ENCODE measurements at places on chromosomes 3 and 15.

DNA sequence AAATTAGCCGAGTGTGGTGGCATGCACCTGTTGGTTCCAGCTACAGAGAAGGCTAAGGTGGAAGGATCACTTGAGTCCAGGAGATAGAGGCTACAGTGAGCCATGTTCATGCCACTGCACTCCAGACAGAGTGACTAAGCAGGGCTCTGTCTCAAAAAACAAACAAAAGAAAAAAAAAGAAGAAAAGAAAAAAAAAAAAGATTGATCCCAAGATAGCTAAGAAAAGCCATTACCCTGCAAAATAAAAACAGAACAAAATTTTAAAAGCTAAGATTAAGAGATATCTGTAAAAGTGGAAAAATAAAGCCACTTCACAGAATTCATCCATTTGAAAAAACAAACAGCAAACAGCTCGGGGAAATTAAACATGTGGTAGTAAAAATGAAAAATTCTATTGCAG lies 23.8 kb downstream of the LRRC2 start:
- no peak for DNase-seq

- no peak for DNase-seq
These were observed 349.2 kb downstream of the NAALADL2 start for GRCh38 chr3:175208326-175208725.

DNA sequence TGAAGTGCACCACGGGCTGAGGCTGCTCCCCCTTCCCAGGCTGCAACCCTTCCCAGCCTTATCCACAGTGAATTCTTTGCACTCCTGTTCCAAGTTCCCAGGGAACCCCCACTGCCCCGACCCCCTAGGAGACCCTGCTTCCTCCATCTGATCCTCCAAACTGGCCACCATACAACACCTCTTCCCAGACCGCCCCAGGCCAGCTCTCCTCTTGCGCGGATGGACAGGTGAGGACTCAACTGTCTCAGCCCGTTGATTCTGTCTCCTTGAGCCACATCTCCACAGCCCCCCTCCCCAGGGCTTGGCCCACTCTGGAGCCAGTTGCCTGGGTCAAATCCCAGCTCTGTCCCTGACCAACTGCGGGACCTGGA lies 21.7 kb downstream of the GRIP2 start:
- DNase-seq = peak; percentile 3

- no peak for DNase-seq
These were observed 21.4 kb downstream of the CCDC13 start for GRCh38 chr3:42751609-42752008.

GRCh38 chr3:126939338-126939718 lies 43.6 kb upstream of the PLXNA1 start:
- no peak for DNase-seq

GRCh38 chr15:39125904-39126303 lies 455.0 kb upstream of the THBS1 start:
- DNase-seq = no peak

- peak; percentile 36 for DNase-seq
These were observed 4.4 kb downstream of the SH3BP5 start for GRCh38 chr3:15327941-15328340.

DNA sequence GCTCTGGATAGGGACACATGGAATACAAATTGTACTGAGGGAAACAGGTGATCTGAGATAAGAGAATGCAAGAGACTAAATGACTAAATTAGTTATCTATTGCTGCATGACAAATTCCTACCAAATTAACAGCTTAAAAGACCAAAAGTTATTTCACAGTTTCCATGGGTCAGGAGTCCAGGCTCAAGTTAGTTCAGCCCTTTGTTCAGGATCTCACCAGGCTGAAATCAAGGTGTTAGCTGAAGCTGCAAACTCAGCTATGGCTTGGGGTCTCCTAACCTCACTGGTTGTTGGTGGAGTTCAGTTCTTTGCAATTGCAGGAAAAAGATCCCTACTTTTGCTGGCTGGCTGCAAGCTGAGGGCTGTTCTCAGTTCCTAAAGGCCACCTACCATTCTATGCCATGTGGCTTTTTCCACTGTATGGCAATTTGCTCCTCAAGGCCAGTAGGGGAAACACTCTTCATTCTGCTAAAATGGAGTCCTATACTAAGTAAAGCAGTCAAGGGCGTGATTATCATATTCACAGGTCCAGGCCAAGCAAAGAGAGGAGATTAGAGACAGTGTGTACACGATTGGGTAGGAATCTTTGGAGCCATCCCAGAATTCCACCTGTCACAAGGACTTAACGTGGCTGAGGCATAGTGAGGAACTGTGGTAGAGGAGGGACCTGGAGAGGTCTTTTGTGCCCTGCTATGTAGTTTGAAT lies 53.7 kb downstream of the THRB start:
- no peak for DNase-seq

DNA sequence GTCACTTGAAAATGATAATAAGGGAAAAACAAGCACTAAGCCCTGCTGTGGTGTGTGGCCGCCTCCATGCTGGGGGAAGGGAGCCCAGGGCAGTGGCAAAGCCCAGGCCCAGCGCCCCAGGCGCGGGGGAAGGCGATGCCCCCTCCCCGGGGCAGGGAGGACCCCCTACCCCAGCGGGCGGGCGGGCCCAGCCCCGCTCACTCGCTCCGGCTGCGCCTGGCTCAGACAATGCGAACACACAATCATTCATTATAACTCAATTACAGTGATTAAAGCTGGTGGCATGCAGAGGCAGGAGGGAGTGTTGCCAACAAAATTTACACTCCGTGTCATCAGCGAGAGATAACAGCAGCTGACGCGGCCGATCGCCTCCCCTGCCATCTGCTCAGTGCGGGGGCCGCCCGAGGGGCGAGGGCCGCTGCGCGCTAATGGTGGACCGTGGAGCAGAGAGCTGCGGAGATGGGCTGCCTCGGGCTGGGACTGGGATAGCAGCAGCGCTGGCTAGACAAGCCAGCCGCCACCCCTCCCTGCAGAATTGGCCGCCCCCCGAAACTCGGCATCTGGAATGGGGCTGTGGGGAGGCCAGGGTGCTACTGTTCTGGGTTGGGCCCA lies 64.1 kb downstream of the TLE3 start:
- no peak for DNase-seq

GRCh38 chr3:102026656-102027055 lies 177.3 kb downstream of the NFKBIZ start:
- DNase-seq = no peak

- DNase-seq = no peak
These were observed 415.6 kb downstream of the OXSM start for GRCh38 chr3:26205475-26205874.

DNA sequence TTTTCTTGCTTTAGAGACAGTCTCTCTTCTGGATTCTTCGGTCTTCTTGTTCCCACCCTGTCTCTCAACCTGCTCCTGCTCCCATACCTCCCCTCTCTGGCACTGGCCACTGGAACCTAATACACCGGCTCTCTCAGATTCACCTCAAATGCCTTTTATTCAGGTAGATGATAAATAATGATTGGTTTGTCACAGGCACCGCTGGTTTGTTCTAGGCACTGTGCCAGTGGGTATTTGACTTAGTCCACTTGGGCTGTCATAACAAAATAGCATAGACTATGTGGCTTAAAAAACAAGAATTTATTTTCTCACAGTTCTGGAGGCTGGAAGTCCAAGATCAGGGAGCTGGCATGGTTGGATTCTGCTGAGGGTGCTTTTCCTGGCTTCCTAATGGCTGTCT lies 278.2 kb upstream of the STT3B start:
- no peak for DNase-seq

DNA sequence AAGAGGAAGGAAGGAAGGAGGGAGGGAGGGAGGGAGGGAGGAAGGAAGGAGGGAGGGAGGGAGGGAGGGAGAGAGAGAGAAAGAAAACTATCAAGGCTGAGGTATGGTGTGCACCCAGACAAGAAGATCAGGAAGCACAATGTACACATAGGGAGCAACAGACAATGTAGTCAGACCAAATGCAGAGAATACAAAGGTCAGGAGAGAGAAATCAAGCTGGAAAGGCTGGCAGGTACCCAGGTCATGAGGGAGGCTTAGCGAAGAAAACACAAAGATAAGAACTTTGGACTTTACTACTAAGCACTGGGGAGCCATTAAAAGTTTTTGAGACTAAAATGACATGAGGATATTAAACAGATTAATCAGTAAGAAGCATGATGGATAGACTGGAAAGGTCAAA lies 176.0 kb upstream of the TMCO5A start:
- no peak for DNase-seq

GRCh38 chr15:79283252-79284048 lies 928 bp downstream of the ANKRD34C start:
- DNase-seq = peak; percentile 21

DNA sequence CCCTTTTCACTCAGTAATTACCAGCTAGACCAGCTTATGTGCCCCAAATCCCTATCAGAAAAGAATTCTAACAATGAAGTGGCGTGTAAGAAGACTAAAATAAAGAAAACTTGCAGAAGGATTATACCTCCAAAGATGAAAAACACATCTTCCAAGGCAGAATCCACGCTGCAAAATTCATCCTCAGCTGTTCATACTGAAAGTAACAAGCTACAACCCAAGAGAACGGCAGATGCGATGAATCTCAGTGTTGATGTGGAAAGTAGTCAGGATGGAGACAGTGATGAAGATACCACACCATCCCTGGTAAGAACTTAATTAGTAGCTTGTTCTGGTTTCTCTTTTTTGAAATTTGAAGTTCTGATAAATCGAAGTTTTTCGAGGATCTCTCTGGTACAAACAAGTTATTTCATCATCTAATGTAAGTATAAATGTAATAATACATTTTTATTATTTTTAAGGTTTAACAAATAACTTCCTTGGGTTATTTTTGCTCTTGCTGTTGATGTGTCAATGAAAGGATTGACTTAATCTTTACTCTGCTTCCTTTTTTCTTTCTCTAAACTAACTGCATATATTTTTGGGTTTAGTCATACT lies 1.4 kb downstream of the WDR76 start:
- DNase-seq = no peak

GRCh38 chr3:152828075-152828840 lies 6.7 kb upstream of the P2RY1 start:
- DNase-seq = no peak

DNA sequence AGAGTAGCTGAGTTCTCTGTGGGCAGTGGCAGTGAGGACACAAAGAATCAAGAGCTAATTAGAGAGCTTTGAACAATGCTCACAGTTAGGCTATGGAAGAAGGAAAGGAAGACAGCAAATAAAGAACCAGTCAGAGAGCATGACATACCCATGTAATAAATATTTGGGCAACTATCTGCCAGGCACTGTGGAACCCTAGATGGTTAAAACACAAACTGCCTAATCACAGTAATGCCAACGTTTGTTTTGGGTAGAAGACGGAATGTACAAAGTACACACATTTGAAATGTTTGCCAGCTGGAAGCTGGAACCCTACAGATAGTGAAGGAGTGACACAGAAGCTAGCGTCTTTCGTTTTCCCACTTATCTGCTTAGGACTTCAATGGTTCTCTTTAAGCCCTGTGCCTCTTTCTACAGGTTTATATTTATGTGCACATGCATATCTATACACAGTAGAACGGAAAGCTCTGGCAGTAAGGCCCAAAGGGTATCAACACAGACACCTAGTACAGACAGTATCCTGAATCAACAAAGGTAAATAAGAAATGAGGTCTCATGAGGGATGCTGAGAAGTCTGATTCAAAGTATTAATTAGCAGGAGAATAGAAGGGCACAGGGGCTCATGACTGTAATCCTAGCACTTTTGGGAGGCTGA lies 44.6 kb downstream of the ANKRD28 start:
- no peak for DNase-seq

- DNase-seq = no peak
These were observed 77.7 kb upstream of the FAM174B start for GRCh38 chr15:92733090-92733933.

DNA sequence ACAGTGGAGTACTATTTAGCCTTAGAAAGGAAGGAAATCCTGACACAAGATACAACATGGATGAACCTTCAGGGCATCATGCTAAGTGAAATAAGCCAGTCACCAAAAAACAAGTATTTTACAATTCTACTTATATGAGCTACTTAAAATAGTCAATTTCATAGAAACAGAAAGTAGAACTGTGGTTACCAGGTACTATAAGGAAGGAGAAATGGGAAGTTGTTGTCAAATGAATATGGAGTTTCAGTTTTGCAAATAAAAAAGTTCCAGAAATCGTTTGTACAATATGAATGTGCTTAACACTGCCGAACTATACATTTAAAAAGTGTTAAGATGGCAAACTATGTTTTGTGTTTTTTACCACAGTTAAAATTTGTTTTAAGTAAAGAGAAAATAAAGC lies 26.8 kb downstream of the TRANK1 start:
- no peak for DNase-seq

DNA sequence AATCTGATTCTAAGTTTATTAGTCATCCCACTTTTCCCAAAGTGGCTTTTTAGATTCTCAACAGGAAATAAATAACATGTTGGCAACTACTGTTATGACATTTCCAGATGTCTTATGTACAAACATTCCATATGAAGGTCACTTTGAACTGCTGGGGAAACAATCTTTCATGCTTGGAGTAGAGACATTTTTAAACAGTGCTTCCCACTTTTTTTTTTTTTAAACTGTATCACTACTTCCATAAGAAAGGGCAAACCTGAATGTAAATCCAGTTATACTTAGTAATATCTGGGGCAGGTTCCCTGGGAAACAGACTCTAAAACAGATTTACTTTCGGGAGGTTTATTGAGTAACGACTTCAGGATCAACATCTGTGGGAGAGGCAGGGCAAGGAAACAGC lies 473.8 kb downstream of the TAFA4 start:
- no peak for DNase-seq

DNA sequence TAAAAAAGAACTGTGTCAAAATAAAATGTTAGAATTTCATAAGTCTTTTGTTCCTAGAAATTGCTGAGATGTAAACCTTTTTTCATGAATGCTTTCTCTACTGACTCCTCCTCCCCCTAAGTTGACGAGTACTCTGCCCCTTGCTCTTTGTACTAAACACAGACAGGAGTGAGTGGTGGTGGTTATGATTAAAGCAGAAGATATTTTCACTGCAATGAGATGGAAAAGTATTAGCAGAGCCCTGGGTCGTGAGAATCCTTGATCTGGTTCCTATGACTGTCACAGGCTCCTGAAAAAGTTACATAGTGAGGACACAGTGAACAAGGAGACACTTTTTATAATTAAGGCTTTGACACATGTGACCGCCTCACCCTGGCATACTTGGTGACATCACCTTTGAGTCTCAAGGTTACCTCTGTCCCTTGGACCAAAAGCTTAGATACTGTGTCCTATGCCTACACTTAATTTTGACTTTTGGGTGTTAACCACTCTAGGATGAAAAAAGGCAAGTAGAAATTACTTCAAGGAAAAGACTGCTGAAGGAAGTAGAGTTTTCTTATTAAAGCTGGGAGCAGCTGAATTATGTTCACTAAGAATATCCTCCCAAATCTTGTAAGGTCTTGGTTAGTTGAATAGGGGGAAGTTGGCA lies 130.4 kb upstream of the LYSMD4 start:
- no peak for DNase-seq

DNA sequence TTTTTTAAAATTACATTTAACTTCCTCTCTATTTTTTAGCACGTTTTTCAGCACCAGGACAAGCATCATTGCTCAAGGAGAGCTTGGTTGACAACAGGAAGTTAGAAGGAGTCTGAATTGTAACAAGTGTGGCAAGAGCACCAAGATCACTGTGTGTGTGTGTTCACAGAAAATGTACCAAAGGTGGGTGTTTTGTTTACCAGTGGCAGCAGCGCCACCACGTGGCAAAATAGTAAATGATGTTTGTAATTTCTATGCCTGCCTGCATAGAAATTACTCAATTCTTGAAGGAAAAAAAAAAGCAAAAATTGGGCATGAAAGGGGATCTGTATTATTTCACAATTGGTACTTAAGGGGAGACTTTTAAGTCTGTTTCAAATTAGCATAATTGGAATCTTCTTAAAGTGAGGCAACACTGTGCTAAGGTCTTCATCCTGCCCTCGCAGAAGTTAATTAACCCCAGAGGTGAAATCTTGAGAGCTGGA lies 7.4 kb upstream of the U2SURP start:
- peak; percentile 25 for DNase-seq

Measured in activated B cell treated with CpG ODN at 0.5 μM for 24 hours (primary cell).